ENCODE measurements at places on chromosomes 13 and 19. TPM values are rescaled to one million over a fixed set of nuclear protein-coding genes. Genes with fewer than 3 reads are reported as not detected.

DNA sequence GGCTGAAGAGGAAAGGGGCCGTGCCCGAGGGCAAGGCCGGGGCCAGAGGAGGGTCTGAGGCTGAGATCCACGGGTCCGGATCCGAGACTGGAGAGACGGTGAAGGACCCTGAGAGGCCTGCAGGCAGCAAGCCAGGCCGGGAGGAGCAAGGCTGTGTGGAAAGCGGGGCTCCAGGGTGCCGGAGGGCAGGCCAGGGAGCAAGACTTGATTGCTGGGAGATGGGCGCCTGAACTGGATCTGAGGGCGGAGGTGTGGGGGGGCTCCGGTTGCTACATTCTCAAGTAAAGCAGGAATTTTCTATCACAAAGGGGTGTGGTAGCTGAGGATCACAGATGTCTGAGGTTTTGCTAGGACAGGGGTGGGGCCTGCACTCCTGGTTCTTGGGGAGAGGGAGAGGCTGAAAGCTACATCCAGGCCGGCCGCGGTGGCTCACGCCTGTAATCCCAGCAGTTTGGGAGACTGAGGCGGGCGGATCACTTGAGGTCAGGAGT, 3.8 kb downstream of the MAMSTR start:
- ATAC-seq, result no peak
- no peaks in the 10 kb centered on the region for H3K36me3 ChIP-seq
- peak overlapping the region; percentile 89 for H3K27ac ChIP-seq

GRCh38 chr19:2540646-2541454, 64.9 kb downstream of the GADD45B start:
- H3K27me3 ChIP-seq, result no peaks in the 10 kb centered on the region
- H3K4me1 ChIP-seq, result peaks cover 13% of the 10 kb centered on the region
- H3K4me3 ChIP-seq, result no peak overlapping the region
- peak overlapping the region; percentile 92 for H3K27ac ChIP-seq
- ATAC-seq, result peak; percentile 84
- H3K36me3 ChIP-seq, result no peaks in the 10 kb centered on the region

DNA sequence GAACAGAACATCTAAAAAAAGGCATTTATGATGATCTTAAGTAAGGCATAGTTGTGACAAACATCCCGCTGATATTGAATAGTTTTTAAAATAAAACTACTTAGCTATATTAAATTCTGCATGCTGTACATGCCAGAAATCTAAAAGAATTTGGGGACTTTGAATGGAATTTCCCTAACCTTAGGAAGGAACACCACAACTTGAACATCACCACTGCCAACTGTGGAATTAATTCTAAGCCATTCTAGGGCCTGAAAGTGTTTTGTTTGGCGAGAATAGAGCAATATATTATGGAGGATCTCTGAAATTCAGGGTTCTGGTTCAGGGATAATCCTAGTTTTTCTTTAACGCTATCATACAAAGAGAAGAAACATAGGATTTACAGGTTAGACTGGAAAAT, 17.8 kb upstream of the LATS2 start:
- no peaks in the 10 kb centered on the region for H3K36me3 ChIP-seq
- H3K27ac ChIP-seq, result no peak overlapping the region
- ATAC-seq, result no peak
- no peaks in the 10 kb centered on the region for H3K27me3 ChIP-seq
- no peak overlapping the region for H3K4me3 ChIP-seq
- no peaks in the 10 kb centered on the region for H3K4me1 ChIP-seq

DNA sequence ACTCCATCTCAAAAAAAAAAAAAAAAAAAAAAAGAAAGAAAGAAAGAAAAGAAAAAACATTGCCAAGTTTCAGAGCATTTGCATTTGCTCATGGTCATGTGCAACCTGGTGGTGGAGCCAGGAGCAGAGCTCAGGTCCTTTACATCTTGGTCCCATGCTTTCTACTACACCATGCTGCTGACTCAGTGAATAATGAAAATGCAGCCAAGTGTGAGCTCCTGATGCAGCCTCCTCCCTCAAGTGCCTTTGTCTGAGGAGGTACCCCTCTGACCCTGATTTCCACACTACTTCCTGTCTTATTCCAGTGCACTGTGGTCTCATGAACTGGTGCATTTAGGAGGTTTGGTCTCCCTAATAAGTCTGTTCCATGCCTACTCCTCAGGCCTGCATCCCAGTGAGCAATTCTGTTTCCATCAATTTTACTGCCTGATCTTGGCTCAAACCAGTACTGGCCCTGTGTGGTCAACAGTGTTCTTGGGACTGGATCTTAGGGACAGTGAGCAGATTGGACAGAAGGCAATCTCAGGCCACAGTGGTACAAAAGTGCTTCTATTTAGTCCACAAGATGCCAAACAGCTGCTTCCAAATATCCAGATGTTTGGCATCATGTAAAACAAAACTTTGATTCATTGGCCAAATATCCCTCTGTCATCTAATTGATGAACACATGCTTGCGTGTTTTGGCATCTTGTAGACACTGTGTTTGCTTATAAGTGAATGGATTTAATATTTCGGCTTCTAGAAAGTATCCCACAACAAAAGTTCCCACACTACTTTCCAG, 28.8 kb upstream of the LRCH1 start:
- no peak overlapping the region for H3K4me3 ChIP-seq
- ATAC-seq, result no peak
- no peaks in the 10 kb centered on the region for H3K4me1 ChIP-seq
- H3K36me3 ChIP-seq, result no peaks in the 10 kb centered on the region
- no peak overlapping the region for H3K27ac ChIP-seq

The LGALS14 gene
- total RNA-seq, result not detected

The JSRP1 gene
- 0.37 TPM for total RNA-seq

- H3K36me3 ChIP-seq, result no peaks in the 10 kb centered on the region
- ATAC-seq, result no peak
- H3K4me3 ChIP-seq, result no peak overlapping the region
- H3K27ac ChIP-seq, result no peak overlapping the region
These were observed 604.2 kb upstream of the PCDH20 start for GRCh38 chr13:62019858-62020257.

The RNF113B gene
- not detected for total RNA-seq

DNA sequence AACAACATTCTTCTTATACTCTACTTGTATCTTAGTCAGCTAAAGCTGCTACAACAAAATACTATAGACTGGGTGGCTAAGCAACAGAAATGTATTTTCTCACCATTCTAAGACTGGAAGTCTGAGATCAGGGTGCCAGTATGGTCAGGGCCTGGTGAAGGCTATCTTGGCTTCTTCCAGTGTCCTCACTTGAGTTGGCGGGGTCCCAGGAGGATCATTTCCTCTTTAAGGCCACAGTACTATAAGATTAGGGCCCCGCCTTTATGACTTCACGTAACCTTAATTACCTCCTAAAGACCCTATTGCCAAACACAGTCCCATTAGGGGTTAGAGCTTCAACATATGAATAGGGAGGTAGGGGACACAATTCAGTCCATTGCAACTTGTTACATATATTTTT, 30.7 kb upstream of the DOCK9 start:
- H3K27me3 ChIP-seq, result no peaks in the 10 kb centered on the region
- no peaks in the 10 kb centered on the region for H3K36me3 ChIP-seq
- no peak overlapping the region for H3K27ac ChIP-seq

GRCh38 chr13:77595166-77595810, 59.8 kb downstream of the SCEL start:
- no peaks in the 10 kb centered on the region for H3K36me3 ChIP-seq
- peaks cover 28% of the 10 kb centered on the region for H3K27me3 ChIP-seq
- no peak overlapping the region for H3K4me3 ChIP-seq
- H3K27ac ChIP-seq, result no peak overlapping the region
- no peak for ATAC-seq
- H3K4me1 ChIP-seq, result no peaks in the 10 kb centered on the region

DNA sequence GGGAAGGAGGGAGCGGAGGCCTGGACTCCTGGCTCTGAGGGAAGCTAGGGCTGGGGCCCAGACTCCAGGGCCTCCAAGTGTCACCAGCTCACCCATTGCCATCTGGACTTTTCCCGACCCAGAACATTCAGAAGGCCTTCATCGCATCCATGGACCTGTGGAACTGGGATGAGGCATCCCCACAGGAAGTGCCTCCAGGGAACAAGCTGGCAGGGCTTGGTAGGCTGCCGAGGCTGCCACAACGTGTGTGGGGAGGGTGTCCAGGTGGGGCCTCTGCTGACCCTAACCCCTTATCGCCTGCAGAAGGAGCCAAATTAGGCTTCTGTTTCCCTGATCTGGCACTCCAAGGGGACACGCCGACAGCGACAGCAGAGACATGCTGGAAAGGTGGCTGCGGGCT, 767 bp downstream of the ETV2 start:
- H3K4me1 ChIP-seq, result peaks cover 6% of the 10 kb centered on the region
- H3K4me3 ChIP-seq, result no peak overlapping the region
- no peak overlapping the region for H3K27ac ChIP-seq
- peaks cover 12% of the 10 kb centered on the region for H3K36me3 ChIP-seq

- no peaks in the 10 kb centered on the region for H3K4me1 ChIP-seq
- no peak overlapping the region for H3K4me3 ChIP-seq
- no peak for ATAC-seq
- peaks cover 27% of the 10 kb centered on the region for H3K36me3 ChIP-seq
- H3K27me3 ChIP-seq, result no peaks in the 10 kb centered on the region
These were observed 25.4 kb downstream of the ZNF558 start for GRCh38 chr19:8806661-8807060.

- no peaks in the 10 kb centered on the region for H3K36me3 ChIP-seq
- no peak overlapping the region for H3K27ac ChIP-seq
- H3K4me3 ChIP-seq, result no peak overlapping the region
- no peaks in the 10 kb centered on the region for H3K27me3 ChIP-seq
These were observed 37.2 kb upstream of the TPM4 start for GRCh38 chr19:16039081-16039480.
